ENCODE measurements at places on chromosomes 11 and 22.

DNA sequence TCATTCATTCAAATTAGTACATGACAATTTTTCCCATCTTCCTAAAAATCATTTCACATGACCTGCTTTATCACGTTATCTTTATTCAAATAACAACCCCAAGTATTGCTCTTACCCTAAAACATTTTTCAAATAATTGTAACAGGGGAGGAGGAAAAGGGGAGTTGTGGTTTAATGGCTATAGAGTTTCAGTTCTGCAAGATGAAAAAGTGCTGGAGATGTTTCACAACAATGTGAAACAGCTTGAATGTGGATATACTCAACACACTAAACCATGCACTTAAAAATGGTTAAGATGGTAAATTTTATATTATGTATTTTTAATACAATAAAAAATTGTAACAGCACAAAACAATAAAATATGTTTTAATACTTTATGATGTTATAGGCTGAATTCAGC is 161.6 kb upstream of the GUCY1A2 start:
- H3K27ac ChIP-seq: no peak overlapping the region
- no peaks in the 10 kb centered on the region for H3K36me3 ChIP-seq
- H3K27me3 ChIP-seq: no peaks in the 10 kb centered on the region
- H3K4me1 ChIP-seq: no peaks in the 10 kb centered on the region
- DNase-seq: no peak

- no peak overlapping the region for H3K27ac ChIP-seq
- no peak overlapping the region for H3K4me3 ChIP-seq
- H3K36me3 ChIP-seq: no peaks in the 10 kb centered on the region
- no peak for DNase-seq
- peaks cover 16% of the 10 kb centered on the region for H3K4me1 ChIP-seq
These were observed 9.7 kb downstream of the DGKZ start for GRCh38 chr11:46356924-46357482.

- no peak for DNase-seq
- peak overlapping the region; percentile 64 for H3K27ac ChIP-seq
- no peaks in the 10 kb centered on the region for H3K36me3 ChIP-seq
- H3K4me1 ChIP-seq: peaks cover 42% of the 10 kb centered on the region
- H3K27me3 ChIP-seq: peaks cover 4% of the 10 kb centered on the region
These were observed 5.1 kb downstream of the MRGPRF start for GRCh38 chr11:69007975-69008381.

- H3K27me3 ChIP-seq: peaks cover 32% of the 10 kb centered on the region
- peak overlapping the region; percentile 74 for H3K4me3 ChIP-seq
- no peak for DNase-seq
- no peaks in the 10 kb centered on the region for H3K36me3 ChIP-seq
- no peak overlapping the region for H3K27ac ChIP-seq
These were observed 1.7 kb upstream of the ABTB2 start for GRCh38 chr11:34359548-34359891.

GRCh38 chr11:70568814-70569617 is 170.7 kb downstream of the CTTN start:
- peaks cover 14% of the 10 kb centered on the region for H3K4me1 ChIP-seq
- no peaks in the 10 kb centered on the region for H3K36me3 ChIP-seq
- no peak overlapping the region for H3K27ac ChIP-seq
- H3K27me3 ChIP-seq: no peaks in the 10 kb centered on the region
- no peak for DNase-seq
- no peak overlapping the region for H3K4me3 ChIP-seq

Data from mesothelial cell of epicardium (in vitro differentiated cells).